SK-N-SH treated with all-trans-retinoic acid at 6 μM for 48 hours (cell line): ENCODE measurements at places on chromosomes 7 and 10.
A peak's percentile ranks its signal among the peaks of the same experiment; 100 is the strongest.

- ATAC-seq, result peak; percentile 47; the same call in 2 of the 3 replicates
These were observed 87.7 kb upstream of the PDK4 start for GRCh38 chr7:95684037-95684436.

DNA sequence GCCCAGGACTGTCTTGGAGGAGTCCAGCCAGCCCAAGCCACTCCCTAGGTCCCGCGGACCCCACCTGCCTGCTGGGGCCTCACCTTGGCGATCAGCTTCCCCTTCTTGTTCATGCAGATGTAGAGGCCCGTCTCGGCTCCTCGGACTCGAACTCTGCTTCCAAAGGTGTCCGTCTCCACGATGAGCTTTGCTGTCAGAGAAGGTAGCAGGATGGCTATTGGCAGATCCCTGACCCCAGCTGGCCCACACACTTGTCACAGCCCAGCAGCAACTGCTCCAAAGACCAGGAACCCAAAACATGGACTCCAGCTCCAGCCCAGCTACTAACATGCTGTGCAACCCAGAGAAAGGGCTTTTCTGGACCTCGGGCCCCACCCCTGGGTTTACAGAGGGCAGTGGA is 4.5 kb downstream of the FGF8 start:
- no peak for ATAC-seq

GRCh38 chr10:497898-498451 is 191.5 kb downstream of the DIP2C start:
- no peak for ATAC-seq

DNA sequence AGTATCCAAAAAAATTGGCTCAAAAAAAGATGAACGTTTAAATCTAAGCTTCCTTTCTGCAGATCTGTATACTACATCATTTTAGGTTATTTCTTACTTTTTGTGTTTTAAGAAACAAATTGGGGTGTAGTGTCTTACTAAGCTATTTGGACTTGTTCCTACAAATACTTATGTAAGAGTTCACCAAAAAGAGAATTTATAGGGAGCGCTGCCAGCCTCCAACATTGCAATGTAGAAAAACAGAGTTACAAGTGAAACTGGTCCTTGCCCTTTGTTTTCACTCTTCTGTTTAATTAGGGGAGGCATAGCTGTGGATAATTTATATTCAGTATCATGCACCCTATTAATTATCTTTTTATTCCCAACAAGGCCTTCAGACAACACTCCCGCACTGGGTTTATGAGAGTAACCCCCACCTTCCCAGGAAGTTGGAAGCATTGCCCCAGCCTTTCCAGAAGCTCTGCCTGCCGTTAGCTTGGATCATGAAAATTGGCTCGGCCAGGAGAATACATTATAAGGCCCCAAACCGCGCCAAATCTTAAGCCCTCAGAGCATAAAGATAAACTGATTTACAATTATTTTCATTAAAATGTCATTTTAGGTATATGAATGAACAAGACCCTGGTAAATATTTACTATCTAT is 261.8 kb upstream of the KLF6 start:
- ATAC-seq, result no peak

DNA sequence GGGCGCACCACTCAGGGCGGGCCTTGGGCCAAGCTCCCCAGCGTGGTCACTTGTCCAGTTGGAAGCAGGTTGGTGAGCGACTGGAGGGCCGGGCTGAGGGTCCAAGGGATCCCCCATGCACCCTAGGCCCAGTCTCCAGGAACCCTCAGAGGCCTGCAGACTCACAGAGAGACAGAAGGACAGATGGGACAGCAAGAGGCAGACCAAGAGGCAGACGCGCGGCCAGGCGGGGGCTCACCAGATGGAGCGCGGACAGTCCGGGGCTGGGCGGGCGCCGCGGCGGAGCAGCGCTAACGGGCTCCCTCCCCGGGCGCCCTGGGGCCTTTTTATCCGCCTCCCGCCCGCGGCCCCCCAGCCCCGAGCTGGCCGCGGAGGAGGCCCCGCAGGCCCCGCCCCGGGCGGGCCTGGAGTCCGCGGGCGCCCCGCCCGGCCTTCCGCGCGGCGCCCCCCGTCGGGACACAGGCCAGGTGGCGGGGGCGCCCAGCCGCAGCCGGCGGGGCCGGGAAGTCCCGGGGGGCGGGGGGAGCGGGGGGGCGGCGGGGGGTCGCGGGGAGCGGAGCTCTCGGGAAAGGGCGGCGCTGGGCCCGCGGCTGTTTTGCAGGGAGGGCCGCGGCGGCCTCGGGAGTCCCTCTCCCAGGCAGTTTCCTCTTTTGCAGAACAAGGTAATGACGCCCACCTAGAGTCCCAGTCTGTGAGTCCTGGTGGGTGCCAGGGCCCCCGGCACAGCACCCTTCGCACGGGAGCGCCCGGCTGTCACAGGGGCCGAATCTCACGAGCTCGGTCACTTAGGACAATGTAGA is at the start of gene LOXL4:
Gene LOXL4 (minus strand): TSS at position 301 of the 800 bp plus-strand sequence. CDS start 5,175 bp downstream, outside the sequence.
- peak; percentile 28 for ATAC-seq

DNA sequence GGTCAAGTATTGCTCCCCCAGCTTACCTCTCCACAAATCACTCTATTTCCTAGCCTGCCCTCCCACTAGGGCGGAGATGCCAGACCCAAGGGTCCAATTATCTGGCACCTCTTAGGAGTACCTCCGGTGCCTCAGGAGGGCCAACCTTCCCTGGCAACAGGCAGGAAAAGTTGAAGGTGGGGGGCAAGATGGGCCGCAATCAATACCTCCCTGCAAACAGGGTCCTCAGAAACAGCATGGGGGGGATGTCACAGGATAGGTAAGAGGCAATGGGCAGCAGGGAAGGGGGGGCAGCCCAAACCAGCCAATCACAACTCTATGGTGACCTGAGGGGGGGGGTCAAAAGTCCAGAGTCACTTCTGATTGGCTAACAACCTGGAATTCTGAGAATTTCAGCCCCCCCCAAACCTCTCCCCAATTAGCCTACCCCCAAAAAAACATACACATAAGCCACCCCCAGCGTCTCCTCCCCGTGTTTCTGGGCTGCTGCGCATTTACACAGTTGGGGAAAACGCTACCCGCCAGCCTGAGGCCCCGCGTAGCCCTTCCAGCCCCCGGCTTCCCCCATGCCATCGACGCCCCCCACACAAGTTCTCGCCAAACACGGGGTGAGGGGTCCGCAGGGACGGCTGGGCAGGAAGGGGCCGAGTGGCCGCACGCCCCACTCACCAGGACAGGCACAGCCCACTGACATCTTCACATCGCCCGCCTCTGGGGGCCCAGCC is 589 bp downstream of the LDB1 start:
- ATAC-seq, result peak; percentile 23

DNA sequence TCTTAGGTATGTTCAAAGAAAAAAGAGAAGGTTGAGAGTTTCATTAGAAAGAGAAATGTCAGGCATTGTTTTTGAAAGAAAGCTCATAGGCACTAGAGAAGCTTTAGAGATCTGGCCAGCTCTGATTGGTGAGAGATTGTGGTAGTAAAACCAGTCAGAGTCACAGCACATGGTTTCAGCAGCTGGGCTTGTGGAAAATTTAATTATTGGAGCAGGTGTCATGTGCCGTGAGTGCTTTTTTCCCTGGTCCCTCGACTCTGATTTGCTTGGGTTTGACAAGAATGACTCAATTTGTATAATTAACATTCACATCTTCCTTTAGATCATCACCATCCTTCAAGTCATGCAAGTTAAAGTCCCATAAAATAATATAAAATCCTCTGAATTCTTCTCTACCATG is 35.2 kb downstream of the MRPL32 start:
- no peak for ATAC-seq
